ENCODE measurements at places on chromosomes 7 and 10.

DNA sequence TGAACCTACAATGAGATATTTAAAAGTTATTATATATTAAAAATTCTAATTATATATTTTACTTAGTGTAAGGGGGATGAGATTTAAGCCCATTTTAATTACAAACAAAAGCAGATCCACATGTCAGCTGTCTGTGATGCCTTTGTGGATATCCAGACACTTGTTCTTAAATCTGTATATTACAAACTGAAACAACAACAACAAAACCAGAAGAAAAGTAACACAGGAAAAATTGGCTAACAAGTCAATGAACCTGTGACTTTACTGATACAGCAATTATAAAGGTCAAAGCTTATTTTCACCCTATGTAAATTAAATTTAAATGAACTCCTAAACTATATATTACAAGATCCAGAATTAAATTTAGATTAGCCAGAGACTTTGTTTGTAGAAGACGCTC, 222.7 kb downstream of the CHCHD3 start:
- DNase-seq, result no peak

GRCh38 chr10:11533328-11533781, 78.1 kb downstream of the USP6NL start:
- DNase-seq, result no peak

- no peak for DNase-seq
Observed at GRCh38 chr10:103231047-103231551, 14.6 kb upstream of the RPEL1 start.

DNA sequence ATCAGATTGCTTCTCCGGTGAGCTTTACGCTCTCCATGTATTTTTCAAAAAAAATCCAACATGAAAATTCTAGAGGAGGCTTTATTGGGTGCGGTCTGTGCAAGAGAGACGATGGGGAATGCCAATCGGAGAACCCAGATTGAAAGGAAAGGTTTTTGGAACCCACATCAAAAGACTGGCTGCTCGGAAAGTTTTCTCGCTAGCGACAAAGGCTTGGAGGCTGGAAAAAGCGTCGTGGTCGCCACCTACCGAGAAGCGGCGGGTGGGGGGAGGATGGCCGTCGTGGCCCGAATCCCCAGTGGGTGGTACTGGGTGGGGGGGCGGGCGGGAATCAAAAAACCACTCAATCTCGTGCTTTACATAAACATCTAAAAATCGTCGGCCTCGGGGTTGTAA, 1.1 kb upstream of the GTF2I start:
- DNase-seq, result peak; percentile 59

DNA sequence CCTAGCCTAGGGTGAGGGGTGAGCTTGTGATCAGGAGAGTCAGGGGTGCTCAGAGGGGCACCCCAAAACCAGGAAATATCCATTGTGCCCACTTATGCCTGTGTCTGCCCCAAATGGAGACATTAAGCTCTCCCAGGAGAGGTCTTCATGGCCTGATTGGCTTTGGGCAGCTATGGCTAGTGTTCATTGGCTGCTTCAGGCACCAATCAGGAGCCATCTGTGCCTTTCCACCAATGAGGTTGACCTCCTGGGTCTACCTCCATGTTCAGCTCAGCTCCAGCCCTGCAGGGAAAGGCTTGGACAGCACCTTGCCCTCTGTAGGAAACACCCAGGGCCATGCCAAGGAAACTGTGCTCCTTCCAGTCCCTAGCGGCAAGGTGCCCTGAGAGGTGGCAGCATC, 23.9 kb upstream of the HSPB1 start:
- DNase-seq, result peak; percentile 28

DNA sequence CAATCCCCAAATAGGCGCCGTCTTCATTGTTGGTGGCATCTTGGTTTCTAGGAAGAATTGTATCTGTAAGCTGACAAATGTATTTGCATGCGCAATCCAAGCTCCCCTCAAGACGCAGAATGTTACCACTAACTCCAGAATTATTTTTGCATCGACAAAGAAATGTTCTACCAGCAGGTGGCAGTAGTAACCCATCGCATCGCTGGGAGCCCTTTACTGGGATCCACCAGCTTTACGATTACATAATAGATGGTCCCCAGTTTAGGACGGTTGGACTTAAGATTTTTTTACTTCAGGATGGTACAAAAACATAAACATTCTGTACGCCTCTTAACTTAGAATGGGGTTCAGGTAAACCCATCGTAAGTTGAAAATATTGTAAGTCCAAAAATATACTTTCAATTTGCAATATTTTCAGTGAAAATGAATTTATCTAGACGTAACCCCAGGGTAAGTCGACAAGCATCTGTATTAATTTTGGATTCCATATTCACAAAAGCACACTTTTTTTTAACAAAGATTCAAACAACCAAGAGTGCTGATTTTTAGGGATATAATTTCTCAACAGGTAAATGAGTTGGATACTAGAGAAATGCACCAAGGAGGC, 114.0 kb upstream of the COBL start:
- peak; percentile 40 for DNase-seq

GRCh38 chr10:43127442-43127841, 10.8 kb upstream of the CSGALNACT2 start:
- no peak for DNase-seq

- peak; percentile 9 for DNase-seq
Observed at GRCh38 chr10:34716958-34717357, 98.1 kb downstream of the PARD3 start.

DNA sequence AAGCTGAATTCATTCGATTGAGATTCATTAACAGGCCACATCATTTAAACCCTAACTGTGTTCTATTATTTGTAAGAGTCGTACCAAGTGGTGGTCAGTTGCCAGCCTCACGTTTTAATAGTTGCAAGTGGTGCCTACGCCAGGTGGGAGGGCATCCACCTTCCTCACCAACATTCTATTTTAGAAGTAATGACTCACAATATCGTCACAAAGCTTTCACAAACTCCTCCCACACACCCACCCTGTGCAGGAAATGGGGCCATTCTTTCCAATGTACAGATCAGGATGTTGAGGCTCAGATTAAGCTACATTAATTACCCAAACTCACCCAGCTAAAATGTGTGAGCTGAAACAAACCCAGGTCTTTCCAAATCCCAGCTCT, 77.3 kb upstream of the SAMD8 start:
- no peak for DNase-seq

- no peak for DNase-seq
Observed at GRCh38 chr10:80477813-80478212, 23.7 kb downstream of the TSPAN14 start.

GRCh38 chr7:7739204-7740036, 21.0 kb upstream of the RPA3 start:
- DNase-seq, result no peak

- DNase-seq, result no peak
Observed at GRCh38 chr10:31083765-31084184, 52.1 kb upstream of the ZNF438 start.

GRCh38 chr7:137078781-137079180, 210.3 kb downstream of the CHRM2 start:
- DNase-seq, result no peak

DNA sequence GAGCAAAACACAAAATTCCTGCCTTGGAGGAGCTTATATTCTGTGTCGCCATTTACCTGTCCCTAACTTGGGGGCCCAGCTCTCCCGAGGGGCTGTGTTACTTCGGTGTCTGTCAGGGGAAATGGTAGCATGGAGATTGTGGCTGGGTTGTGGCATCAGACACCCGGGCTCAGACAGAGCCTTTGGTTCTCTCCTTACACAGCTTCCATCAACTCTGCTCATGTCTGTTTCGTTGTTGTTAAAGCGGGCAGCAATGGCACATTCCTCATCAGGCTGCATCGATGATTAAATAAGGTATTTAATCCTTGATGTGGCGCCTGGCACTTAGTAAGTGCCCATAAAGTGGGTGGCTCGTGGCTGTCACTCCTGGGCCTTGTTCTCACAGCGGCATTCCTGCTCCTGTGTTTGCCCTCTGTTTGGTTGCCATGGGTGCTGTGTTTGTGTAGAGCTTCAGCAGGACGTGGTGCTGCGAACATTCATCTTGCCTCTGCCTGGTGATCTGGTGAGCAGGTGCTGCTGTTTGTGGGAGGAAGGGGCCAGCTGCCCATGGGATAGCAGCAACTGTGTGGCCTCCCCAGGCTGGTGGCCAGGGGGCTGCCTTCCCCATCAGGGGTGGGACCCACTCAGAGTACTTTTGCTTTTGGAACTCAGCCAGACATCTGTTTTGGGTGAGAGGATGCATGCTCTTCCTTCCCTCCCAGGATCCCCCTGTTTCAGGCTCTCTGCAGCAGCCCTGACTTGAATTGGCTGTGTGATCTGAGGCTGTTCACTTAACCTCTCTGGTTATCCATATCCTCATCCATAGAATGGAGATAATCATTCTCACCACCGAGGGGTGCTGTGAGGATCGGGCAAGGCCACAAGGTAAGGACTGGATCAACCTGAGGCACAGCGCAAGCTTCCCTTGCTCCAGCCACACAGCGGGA, 207.2 kb upstream of the SVIL start:
- peak; percentile 97 for DNase-seq

DNA sequence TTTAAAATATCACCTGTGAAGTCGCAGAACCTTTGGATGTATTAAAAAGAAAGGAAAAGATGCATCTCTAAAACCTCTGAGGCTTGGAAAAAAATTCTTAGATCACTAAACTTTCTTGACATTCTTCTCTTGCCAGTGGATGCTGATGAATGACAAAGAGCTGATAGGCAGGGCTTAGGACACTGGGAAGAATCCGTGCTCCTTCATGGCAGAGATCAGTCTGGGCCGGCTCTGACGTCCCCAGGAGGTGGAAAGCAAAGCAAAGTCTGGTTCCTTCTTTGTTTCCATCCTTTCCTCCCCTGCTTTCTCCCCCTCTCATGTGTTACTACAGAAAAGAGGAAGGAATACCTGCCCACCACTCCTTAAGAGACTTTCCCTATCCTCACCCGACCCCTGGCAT, 161.9 kb downstream of the PRKCQ start:
- no peak for DNase-seq

GRCh38 chr10:122981066-122981464, 864 bp downstream of the PSTK start:
- peak; percentile 20 for DNase-seq

DNA sequence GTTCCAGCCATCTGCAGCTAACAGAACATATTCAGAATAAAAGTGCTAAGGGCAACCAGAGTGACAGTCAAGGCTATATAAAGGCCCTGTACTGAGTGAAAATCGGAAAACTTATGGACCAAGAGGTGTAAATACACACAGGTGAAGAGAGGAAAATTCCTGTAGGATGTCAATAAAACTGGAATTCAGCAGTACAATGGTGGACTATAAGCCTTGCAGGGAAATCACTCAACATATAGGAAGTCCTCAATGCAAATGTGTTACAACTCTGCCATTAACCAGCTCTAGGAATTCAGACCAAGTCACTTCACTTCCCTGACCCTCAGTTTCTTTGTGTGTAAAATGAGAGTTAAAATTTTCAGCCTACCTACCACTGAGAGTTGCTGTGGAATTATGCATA, 7.7 kb downstream of the USP6NL start:
- DNase-seq, result peak; percentile 36

DNA sequence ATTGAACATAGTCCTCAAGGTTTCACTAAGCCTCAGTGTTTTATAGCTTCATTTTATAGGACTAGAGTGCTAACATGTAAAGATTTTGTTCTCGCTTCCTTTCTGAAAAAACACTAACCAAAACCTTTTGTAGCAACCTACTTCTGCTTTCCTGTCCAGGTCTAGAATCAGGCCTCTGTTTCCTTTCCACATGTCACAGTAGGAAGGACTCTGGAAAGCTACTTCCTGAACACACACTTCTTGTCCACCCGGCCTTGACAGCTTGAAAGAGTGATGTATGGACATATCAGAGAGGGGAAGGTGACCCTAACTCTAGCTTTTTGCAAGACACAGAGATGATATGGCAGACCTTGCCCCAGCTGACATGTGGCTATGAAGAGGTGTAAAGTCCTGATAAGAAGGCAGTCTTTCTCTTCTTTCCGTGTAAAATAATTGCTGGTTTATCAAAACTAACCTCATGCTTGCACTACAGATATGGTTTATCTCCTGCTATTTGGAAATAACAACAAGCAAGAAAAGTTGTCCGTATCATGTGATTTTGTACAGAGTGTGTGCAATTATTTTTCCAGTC, 175.4 kb downstream of the SKAP2 start:
- no peak for DNase-seq

GRCh38 chr7:25780904-25781303, 371.1 kb upstream of the NFE2L3 start:
- peak; percentile 3 for DNase-seq

GRCh38 chr7:141945356-141945755, 1.4 kb downstream of the CLEC5A start:
- no peak for DNase-seq

DNA sequence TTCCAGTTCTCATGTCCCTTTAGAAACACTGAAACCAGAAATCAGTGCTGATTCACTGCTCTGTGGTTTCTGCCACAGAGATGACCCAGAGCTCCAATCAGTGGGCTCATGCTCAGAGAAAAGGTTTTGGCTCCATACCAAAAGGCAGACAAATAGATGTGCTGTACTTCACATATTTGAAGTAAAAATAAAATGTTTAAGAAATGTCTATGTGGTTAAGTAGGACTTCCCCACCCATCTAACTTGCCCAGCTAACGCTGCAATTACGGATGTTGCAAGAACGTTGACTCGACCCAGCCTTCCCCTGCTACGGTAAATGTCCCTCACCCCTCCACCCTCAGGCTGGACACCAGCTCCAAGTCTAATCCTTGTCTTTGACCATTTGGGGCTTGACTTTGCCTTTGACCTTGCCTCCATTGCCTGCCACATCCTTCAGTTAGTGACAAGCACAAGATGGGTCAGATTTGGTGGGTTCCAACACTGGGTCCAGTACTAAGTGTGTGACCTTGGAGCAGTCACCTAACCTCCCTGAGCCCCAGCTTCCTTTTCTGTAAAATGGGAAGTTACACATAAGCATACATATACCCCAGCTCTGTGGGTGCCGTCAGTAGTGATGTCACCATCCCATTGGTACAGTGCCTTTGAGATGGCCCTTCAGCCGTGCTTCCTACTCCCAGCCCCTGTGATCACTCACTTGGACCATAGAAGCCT, 95.8 kb downstream of the CHST15 start:
- DNase-seq, result no peak

DNA sequence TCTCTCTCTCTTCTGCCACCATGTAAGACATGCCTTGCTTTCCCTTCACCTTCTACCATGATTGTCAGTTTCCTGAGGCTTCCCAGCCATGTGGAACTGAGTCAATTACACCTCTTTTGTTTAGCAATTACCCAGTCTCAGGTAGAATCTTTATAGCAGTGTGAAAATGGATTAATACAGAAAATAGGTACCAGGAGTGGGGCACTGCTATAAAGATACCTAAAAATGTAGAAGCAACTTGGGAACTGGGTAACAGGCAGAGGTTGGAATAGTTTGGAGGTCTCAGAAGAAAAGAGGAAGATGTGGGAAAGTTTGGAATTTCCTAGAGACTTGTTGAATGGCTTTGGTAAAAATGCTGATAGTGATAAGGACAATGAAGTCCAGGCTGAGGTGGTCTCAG, 15.6 kb downstream of the GALNTL5 start:
- DNase-seq, result no peak

GRCh38 chr7:46123-46829, 146.1 kb upstream of the FAM20C start:
- no peak for DNase-seq

- no peak for DNase-seq
Observed at GRCh38 chr7:4999369-4999950, 40.5 kb upstream of the MMD2 start.

- no peak for DNase-seq
Observed at GRCh38 chr7:40714363-40715052, 579.7 kb downstream of the SUGCT start.
